ENCODE measurements at places on chromosomes 2 and 18.
A peak's percentile ranks its signal among the peaks of the same experiment; 100 is the strongest.

- DNase-seq = no peak
These were observed 13.9 kb downstream of the BMP10 start for GRCh38 chr2:68857202-68857845.

DNA sequence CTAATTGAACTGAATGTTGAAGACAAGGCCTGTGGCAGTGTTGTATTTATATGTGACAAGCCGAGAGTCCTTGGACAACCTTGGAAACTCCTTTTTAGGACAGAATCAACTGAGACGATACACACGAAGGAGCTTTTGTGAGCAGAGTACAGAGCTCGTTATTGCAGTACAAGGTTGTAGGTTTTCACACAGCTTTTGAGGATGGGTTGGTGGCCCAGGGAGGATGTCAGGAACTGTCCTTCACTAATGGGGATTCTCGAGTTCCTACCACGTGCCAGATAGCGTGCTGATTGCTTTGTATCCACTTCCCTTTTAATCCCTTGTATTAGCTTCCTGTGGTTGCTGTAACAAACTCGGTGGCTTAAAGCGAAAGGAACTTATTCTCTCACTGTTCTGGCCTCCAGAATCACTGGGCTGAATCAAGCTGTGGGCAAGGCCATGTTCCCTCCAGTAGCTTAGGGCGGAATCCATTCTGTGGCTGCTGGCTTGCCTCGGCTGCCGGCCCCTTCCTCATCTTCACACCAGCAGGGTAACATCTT, 20.2 kb downstream of the INPP4A start:
- DNase-seq = no peak

DNA sequence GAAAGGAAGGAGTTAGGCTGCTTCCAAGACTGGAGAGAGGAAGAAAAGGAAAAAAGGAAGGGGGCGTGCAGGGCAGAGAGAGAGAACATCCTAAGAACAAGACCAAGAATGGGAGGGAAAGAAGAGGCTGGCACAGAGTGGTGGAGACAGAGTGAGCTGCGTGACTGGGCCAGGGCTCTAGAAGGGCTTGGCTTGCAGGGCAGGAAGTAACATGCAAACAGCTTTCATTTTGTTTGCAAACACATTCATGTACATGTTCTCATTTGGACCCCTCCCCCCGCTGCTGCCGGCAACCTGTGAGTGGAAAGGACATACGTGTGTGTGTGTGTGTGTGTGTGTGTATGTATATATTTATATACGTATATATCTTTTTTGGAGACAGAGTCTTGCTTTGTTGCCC, 46.8 kb upstream of the DNMT3A start:
- DNase-seq = no peak

GRCh38 chr2:10239561-10239967, 63.1 kb upstream of the HPCAL1 start:
- no peak for DNase-seq

DNA sequence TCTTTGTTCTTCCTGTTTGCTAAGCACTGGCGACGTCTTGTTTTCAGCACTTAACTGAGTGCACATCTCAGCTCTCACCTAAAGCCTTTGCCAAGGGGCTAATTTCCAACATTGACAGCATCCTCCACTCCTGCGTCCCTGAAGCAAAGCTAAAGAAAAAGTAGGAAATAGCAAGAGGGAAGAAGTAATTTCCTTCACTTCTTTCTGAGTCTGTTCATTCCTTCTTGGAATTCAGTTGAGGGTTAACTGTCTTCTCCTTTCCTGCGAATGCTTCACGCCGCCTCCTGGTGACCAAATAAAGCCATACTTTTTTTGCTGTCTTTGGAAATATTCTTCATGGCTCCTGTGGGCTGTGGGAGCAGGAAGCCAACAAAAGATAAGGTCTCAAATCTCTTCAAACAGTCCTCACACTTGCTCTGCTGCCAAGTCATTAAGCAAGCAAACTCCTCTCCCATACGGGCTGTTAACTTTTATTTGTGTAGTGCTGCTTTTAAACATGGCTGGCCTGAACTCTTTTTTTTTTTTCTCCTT, 100.9 kb downstream of the DPP10 start:
- DNase-seq = no peak

DNA sequence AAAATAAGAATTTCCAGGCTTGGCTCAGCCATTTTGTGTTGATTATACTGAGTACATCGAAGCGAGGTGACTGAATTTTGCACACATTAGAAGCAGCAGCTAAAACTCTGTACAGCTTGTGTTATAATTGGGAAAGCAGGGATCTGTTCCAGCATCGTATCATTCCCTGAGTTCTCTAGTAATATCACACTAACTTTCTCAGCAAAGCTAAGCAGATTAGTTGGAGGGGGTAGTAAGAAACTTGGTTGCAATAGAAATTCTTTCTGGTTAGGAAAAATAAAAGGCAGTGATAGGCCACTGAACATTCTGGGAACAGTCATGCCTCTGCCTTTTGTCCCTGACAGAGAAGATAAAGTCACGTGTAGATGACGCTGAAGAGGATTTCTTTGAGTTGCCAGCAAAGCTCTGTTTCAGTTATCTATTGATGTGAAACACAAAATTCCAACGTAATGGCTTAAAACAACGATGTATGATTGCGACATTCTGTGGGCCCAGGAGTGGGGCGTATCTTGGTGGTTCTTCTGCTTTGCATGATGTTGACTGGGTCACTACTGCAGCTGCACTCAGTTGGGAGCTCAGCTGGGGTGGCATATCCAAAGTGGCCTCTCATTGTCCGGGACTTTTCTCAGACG, 202.1 kb upstream of the MEX3C start:
- DNase-seq = no peak

DNA sequence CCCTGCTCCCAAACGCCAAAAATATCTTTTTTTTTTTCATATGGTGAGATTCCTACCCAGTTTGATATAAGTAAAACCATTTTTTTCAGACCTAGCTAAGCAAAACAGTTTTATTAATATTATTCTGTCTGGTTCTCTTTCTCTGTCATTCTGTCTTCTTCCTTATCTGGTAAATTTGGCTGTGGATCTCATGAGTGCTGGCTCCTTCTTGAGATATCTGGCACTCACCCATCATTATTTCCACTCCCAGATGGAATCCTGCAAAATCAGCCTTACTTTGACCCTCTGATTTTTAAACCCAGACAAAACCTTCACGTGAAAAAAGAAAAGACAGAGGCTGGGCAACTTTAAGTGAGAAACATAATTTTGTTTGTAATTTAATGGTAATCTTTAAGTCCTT, 373.6 kb downstream of the NYAP2 start:
- DNase-seq = no peak

GRCh38 chr2:241425368-241425767, 69.3 kb downstream of the FARP2 start:
- DNase-seq = peak; percentile 37

GRCh38 chr2:232957657-232958090, 55.4 kb downstream of the NGEF start:
- no peak for DNase-seq

- DNase-seq = no peak
These were observed 28.5 kb downstream of the SLC20A1 start for GRCh38 chr2:112674229-112674628.

GRCh38 chr2:138942466-138942865, 162.3 kb upstream of the NXPH2 start:
- no peak for DNase-seq

DNA sequence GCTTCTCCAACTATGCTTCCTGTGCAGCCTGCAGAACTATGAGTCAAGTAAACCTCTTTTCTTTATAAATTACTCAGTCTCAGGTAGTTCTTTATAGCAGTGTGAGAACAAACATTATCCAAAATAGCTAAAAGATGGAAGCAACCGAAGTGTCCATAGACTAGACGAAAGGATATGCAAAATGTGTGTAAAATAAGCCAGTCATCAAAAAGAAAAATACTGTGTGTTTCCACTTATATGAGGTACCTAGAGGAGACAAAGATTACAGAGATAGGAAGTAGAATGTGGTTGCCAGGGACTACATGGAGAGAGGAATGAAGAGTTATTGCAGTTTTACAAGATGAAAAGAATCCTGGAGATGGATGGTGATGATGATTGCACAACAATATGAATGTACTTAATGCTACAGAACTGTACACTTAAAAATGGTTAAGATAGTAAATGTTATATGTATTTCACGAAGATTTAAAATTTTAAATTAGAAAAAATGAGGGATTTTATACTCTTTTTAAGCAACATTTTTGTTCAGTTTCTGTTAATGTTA, 99.3 kb upstream of the FN1 start:
- no peak for DNase-seq

GRCh38 chr2:42973726-42974125, 181.3 kb upstream of the HAAO start:
- DNase-seq = no peak

DNA sequence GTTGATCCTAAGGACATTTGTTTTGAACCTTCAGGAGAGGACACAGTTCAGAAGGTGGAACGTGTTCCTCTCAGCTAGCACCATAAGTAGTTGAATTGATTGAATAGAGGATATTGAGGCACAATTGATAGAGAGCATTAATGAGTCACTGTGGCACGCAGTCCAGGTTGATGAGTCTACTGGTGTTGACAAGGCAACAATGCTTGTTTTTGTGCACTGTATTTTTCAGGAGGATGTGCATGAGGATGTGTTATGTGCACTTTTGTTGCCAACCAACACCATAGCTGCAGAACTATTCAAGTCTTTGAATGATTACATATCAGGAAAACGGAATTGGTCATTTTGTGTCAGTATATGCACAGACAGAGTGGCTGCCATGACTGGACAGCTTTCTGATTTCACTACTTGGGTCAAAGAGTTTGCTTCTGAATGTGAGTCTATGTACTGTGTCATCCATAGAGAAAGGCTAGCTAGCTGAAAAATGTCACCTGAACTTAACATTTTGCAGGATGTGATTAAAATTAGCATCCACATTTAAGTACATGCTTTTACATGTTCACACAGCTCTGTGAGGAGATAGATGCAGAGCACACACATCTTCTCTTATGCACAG, 140.1 kb upstream of the B3GNT2 start:
- no peak for DNase-seq

Measured in fibroblast of gingiva (primary cell).